ENCODE measurements at places on chromosomes 2 and 18.

DNA sequence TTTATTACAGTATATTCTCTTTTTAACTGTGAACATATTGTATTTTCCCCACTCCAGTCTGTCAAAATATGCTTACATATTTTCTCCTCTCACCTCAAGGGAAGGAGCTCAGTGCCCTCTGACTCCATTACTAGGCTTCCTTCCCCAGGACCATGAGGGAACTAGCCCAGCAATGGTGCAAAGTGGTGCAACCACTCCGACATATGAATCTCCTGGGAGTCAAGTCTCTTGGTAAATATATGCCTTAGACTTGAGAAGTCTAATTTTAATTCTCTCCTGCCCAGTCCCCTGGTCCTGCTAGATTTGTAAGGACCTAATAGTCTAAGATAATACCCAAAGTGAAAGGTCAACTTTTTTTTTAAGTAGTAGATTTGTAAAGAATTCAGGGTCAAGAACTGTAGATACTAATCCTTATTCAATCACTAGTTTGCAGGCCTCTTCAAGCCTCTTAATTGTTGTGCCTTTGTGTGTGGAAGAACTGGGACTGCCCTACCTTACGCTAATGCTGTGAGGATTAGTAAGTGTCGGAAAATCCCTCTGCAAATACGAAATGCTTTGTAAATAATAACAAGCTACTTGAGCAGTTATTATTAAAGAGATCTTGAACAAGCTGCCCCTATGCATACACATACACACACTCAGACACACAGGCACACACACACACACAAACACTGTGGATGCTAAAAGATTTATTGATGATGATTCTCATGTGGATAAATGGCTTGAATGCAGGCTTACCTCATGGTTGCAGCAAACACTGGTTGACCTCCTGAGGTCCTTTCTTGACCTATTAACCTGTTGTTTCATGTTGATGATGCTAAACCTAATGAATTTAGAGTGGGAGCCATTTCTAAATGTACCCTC, 251.2 kb upstream of the PARD3B start:
- no peak for DNase-seq

DNA sequence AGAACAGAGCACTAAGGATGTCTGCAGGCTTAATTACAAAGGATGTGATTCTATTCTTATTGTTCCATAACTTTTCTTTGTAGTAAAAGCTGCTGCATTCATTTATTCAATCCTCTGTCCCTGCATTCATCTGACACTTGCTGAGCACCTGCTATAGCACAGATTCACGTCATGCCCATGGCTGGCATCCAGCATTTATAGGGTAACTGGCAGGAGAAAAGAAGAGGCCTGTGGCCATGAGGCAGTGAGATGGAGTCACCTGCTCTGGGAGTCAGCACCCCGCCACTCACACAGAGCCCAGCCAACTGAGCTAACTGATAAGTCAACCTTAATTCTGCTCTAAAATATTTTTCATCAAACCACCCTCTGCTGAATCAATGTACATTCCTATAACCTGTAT, 18.3 kb upstream of the CDC42EP3 start:
- no peak for DNase-seq

DNA sequence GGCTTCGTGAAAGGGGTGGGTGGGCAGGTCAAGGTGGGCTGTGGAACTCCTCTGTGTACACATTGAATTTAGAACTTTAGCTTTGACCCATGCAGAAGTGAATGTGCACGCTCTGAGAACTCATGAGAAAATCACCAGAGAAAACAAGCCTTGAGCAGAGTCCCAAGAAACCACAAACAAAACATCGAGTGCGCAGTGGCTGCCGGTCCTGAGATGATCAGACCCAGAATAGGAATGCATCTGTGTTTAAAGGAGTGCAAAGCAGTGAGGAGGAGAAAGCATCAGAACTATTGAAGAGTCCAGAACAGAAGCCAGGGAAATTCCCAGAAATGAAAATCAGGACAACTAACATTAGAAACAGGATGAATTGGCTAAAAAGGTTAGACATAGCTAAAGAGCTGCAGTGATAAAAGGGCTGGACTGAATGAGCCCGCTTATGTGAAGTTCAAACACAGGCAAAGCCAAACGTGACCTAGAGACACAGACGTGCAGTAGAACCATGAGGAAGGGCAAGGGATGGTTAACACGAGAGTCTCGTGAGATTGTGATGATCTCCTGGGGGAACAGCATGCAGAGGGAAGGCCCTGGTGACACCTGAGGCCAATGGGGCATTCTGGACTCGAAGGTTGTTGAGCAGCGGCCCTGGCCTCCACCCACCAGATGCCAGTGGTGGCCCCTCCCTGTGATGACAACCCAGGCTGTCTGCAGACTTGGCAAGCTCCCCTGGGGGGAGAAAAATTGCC, 16.4 kb upstream of the TXNL4A start:
- no peak for DNase-seq

DNA sequence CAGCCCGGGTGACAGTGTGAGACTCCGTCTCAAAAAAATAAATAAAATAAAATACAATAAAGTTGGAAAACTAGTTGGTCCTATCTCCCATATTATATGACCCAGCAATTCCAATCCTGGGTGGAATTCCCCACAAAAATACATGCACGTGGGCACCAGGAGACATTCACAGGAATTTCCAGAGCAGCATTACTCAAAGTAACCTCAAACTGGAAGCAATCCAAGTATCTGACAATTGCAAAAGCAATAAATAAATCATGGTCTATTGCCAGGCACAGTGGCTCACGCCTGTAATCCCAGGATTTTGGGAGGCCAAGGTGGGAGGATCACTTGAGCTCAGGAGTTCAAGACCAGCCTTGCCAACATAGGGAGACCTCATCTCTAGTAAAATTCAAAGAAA, 101.2 kb upstream of the MAP4K4 start:
- no peak for DNase-seq

All from activated T-cell treated with anti-CD3 and anti-CD28 coated beads, Interleukin-2, amount 50 U/mL, for 24 hours (primary cell).